ENCODE measurements at places on chromosomes 13 and 19.

- no peak for DNase-seq
Measured at GRCh38 chr19:1057176-1057855, 9.7 kb upstream of the ARHGAP45 start.

GRCh38 chr19:35828692-35829301 lies 16.2 kb upstream of the PRODH2 start:
- no peak for DNase-seq

GRCh38 chr13:112692104-112692503 lies 2.3 kb downstream of the ATP11A start:
- DNase-seq: no peak

GRCh38 chr13:24648983-24649687 lies 31.1 kb upstream of the ATP12A start:
- DNase-seq: no peak

- no peak for DNase-seq
Measured at GRCh38 chr19:4474514-4475022, 2.5 kb downstream of the HDGFL2 start.

- DNase-seq: no peak
Measured at GRCh38 chr13:106110241-106110855, 425.1 kb downstream of the EFNB2 start.

DNA sequence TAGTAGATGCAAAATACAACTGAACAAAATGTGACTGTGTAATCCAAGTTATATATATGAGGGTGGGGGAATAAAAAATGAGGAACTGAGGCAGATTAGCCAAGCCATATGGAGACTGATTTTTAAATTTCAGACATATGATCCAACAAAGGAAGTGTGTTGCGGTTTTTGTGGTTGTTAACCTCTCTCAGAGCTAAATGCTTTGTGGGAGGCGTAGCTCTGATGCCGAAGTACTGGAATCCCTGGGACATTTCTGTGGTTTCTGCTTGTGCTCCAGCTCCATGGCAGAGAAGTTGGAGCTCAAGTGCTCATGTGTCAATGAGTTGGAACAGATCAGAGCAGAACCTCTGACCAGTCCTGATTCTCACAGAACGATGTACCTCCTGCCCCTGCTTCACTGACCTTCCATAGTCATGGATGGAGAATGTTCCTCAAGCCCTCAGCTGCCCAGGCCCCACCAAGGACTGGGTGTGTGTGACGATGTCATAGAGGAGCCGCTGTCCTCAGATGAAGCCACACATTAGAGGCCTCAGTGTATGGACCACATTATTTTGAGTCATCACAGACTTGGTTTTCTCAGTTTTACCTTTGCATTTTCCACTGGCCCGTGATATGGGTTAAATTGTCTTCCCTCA lies 107.6 kb downstream of the SOX1 start:
- no peak for DNase-seq

DNA sequence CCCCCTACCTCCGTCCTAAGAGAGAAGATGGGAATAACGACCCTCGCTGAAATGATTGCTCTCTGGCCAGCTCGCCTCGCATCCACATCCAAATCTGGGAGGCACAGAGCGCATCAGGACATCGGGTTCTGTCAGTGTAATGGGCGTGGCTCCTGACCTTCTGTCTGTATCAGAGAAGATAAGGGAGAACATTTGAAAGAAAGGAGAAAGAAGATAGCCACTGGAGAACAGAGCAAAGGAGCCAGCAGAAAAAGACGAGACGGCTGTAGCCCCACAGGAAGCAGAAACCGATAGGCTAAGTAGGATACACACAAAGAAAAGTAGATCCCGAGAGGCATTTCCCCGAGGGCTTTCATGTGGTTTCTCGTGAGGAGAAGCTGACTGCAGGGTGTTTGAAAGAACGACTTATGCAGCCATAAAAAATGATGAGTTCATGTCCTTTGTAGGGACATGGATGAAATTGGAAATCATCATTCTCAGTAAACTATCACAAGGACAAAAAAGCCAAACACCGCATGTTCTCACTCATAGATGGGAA lies 14.0 kb upstream of the GJB2 start:
- no peak for DNase-seq

DNA sequence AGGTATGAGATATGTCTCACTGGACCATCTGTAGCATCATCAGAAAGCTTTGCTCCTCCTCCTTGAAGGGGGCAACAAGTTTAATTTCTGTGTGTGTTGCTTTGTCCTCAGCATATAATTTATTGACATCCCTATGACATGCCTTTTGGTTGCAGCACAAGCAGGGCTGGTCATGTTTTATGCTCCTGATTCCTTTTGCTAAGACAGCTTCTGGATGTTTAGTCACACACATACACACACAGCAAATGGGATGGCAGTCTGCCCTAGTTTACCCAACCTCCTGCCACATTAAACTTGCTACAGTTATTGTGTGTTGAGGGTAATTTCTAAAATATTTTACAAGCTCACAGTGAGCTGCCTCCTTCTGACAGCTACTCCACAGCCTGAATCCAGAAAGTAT lies 217.9 kb upstream of the RXFP2 start:
- DNase-seq: no peak

DNA sequence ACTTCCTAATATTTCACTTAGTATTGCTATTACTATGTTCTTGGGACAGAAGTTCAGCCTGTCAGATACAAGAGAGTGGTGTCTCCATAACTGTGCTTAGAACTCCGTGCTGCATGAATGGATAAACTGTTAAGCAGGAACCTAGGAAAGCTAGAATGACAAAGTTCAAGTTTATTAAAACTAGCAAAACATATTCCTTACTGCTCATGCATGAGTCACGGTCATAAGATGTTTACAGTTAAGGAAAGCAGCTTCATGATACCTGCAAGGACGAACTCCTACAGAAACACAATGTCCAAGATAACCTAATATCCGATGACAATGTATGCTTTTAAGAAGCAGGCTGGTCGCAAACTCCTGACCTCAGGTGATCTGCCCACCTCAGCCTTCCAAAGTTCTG lies 6.0 kb upstream of the ZNF765 start:
- no peak for DNase-seq

- DNase-seq: no peak
Measured at GRCh38 chr13:51675385-51675784, 91.1 kb downstream of the WDFY2 start.

- no peak for DNase-seq
Measured at GRCh38 chr19:32869369-32869965, at the start of gene SLC7A9. Gene SLC7A9 (minus strand): TSS chr19:32869767. CDS start chr19:32868534, 1,233 bp downstream.

DNA sequence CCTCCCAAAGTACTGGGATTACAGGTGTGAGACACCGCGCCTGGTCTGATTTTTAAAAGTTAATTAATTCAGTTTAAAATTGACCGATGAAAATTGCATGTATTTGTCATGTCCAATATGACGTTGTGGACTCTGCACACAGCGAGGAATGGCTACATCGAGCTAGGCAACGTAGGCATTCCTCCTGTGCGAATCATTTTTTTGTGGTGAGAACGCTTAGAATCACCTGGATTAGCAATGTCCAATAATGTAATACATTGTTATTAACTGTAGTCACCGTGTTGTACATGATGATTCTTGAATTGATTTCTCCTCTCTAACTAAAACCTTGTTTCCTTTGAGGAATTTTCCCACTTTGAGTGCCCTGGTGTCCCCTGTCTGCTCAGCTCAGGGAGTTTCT lies 3.4 kb downstream of the LAIR2 start:
- no peak for DNase-seq

DNA sequence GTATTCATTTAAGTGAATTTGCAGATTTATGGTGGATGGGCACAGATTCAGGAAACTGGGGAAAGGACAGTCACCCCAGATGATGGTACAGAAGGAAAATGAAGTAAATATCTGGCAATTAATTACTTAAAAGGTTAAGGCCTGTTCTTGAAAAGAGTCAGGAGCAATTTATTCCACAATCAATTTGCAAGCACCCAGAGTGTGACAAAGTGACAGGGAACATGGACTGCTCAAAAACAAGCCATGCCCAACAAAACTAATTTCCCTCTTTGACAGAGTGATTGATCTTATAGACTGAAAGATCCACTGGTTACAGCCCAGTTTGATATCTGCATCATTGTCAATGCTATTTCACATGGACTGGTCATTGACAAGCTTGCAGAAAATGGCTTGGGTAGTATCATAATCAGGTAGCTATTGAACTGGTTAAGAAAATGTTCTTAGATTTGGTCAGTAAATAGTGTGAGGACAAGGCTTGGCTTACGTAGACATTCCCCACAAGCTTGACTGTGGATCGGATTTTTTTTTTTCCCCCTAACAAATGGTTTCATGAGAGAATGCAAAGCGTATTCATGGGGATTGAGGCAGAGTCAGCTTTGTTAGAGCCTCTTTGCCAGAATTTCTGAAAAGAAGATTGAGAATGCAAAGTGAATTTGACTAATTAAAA lies 584.6 kb downstream of the GPC6 start:
- DNase-seq: no peak

DNA sequence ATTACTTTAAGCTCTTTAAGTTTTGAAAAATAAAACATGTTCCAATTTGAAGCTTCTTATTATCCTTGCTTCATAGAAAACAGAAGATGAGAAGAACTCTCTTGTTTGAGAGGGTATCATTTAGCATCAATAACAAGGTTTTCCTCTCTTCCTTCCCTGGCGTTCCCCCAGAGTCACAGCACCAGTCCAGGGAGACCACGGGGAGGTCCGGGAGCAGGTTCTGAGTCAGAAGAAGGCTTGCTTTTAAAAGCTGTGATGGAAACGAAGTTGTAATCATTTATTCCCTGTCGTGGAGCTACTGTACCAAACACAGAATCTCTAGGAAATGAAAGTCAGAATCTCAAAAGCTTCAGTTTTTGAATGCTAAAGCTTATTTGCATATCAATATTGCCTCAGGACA lies 174.0 kb upstream of the LSM14A start:
- DNase-seq: no peak

DNA sequence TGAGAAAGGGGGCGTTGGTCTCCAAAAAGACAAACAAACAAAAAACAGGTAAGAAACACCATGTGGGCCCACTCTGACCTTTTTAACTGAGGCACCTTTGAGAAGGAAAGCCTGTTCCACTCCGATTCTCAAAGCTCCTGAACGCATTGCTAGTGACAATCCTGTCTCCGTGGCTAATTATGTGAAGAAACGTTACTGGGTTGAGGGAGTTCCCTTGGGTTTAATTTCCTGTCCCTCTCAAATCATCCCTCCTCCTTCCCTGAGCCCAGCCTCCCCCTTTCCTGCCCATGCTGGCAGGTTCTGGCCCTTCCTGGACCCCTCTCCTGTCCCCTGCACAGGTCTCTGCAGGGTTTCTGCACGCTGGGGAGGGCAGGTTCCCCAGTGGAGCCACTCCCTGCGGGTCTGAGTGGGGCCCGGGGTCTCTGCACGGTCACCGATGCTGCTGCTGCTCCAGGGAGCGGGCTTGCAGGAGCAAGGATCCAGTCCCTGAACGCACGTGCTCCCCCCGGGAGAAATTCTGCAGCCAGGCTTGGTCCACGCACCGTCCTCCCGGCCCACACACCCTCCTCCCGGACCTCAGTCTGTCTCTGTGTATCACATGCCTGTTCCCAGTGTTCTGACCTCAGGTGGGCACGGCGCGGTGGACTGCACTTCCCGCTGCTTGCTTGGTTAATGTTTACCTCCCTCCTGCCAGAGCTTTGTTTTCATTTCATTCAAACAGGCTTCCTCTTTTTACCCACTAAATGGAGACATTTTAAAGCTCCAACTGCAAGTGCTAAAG lies 76.4 kb upstream of the MCF2L start:
- DNase-seq: no peak

DNA sequence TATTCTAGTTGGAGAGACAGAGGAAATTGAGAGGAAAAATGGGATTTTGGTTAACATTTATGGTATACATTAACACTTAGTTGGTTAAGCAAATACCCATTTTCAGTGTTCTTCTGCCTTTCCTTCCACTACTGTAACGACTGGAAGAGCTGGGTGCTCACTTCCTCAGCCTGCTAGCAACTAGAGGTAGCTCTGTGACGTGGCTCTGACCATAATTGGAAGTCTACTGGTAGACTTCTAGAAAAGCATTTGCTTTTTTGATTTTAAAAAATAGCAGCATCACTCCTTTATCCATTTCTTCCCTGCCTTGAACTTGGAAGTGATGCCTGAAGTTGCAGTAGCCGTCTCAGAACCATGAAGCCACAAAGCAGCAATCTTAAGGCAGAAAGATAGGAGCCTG lies 15.9 kb downstream of the NHLRC3 start:
- no peak for DNase-seq

- no peak for DNase-seq
Measured at GRCh38 chr19:5958851-5959122, 19.2 kb downstream of the RANBP3 start.

DNA sequence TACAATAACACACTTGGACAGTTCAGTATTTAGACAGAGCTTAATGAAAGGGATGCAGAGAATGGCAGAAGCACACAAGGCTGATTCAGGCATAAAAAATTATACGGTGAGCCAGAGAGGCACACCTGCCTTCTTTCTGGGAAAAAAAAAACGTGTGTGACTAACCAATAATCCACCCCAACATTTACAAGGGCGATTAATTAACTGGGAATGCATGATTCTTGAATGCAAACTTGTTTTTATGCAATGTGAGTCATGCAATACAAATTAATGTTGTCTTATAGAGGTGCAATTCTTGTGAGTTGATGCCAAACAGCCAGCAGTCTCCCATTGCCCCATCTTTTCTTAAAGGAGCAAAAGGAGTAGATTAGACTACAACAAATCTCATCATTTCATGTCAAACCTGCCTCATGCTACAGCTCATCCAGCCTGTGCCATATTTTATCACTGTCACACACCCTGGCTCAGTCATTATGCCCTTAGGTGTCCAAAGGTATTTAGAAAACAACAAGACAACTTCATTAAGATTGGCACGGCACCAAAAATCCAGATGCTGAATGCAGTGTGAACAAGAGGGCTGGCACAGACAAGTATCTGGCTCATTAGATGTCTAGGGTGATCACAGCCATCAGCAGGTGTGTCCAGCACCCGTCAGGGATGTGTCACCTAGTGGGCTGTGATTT lies 721.1 kb downstream of the EFNB2 start:
- DNase-seq: no peak

- DNase-seq: no peak
Measured at GRCh38 chr19:34430738-34431625, 2.8 kb downstream of the UBA2 start.

GRCh38 chr13:111597618-111598017 lies 277.2 kb downstream of the TEX29 start:
- DNase-seq: no peak

- no peak for DNase-seq
Measured at GRCh38 chr13:27978301-27978968, 9.3 kb upstream of the CDX2 start.

Data from stimulated activated CD4-positive, alpha-beta T cell treated with anti-CD3 and anti-CD28 coated beads, TNF-alpha, amount 100 ng/mL, for 1 hour (primary cell).